ENCODE measurements at places on chromosomes 7 and 10. TPM values are rescaled to one million over a fixed set of nuclear protein-coding genes. Genes with fewer than 3 reads are reported as not detected.

DNA sequence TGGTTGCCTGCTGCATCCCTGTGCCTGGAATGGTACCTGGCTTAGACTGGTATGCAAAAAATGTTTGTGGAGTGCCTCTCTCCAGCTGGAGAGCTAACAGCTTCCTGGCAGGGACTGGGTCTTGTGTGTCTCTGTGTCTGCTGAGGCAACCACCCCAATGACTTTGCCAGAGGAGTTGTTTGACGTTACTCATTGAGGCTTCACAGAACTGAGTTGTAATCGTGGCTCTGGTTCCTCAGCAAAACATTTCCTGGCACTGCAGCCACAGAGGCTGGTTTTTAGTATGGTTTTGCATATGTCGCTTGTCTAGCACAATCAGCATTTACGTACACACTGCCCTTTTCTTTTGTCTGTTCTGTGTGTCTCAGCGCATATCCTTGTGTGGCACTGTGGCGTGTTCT is 7.5 kb downstream of the ZNF282 start:
- DNase-seq, result no peak

- no peak for DNase-seq
Observed at GRCh38 chr10:128061306-128062300, 64.6 kb downstream of the MKI67 start.

Gene NRP1
- 308 TPM for total RNA-seq

DNA sequence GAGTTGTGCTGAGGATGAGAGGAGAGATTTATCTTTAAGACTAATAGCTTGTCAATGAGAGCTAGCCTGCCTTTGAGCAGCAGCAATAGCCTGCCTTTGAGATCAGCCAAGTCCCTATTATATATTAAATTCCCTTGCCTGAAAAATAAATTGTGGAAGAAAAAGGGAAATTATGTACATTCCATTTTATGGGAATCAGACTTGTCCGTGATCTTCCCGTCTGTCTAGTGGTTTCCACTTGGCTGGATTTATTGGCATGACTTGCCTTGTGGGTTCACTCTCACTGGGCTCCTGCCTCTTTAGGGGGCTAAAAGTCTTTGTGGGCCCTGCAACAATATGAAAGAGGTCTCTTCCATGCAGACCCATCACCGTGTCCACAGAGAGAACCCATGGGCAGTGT is 171.7 kb upstream of the FRMD4A start:
- peak; percentile 30 for DNase-seq

- DNase-seq, result no peak
Observed at GRCh38 chr10:132892004-132892403, 50.4 kb downstream of the CFAP46 start.

Gene LRRC61
- 7.9 TPM for total RNA-seq

Gene CCL24
- total RNA-seq, result not detected

Gene ITGA8
- 7.6 TPM for total RNA-seq

GRCh38 chr7:142301923-142302550 is 44.2 kb upstream of the PRSS58 start:
- peak; percentile 20 for DNase-seq

Gene EZH2
- 28.5 TPM for total RNA-seq
